Pancreas (tissue), 10 donors: ENCODE measurements at places on chromosomes 1 and 21. TPM values are rescaled to one million over a fixed set of nuclear protein-coding genes. Genes with fewer than 3 reads are reported as not detected.

The SAMD11 gene
- total RNA-seq, result 1.4 TPM

The TCHH gene
- total RNA-seq, result 0.06 TPM

The C8B gene
- total RNA-seq, result not detected

- H3K4me3 ChIP-seq, result no peak overlapping the region
- H3K4me1 ChIP-seq, result no peaks in the 10 kb centered on the region
- no peaks in the 10 kb centered on the region for H3K36me3 ChIP-seq
- no peak overlapping the region for H3K27ac ChIP-seq
- no peaks in the 10 kb centered on the region for H3K27me3 ChIP-seq
- no peak for DNase-seq
Measured at GRCh38 chr1:159879136-159879535, 16.7 kb upstream of the VSIG8 start.

DNA sequence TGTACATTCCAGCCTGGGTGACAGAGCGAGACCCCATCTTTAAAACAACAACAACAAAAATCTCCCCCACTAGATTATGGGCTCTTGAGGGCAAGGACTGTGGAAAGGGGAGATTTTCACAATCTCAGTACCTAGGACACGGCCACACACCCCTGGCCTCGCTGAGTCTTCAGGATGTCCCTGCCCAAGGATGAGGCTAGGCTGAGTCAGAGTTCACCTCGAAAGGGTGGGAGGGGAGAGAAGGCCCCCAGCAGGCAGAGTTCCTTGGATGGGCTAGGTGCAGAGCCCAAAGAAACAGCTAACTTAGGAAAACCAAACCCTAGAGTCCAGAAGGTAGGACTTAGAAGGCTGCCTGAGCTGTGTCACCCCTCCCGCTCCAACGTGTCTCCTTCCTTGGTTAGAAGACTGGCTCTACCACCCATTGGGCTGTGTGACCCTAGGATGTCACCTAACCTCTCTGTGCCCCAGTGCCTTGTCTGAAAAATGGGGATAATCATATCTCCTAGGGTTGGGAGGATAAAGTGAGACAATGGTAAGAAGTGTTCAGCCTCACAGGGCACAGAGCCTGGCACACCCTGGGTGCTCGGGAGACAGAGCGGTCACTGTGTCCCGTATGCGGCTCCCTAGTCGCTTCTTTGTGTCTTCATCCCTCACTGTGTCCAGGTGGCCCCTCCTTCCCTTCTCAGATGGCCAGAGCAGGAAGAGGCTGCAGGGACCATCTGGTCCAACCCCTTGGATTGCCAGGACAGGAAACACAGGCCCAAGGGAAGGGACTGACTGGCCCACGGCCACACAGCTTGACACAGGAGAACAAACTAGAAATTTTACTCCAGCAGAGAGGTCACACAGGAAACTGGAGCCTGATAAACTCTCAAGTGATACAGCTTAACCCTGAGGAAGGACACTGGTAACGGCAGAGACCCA is 11.2 kb downstream of the TRIM62 start:
- H3K4me1 ChIP-seq, result no peaks in the 10 kb centered on the region
- H3K36me3 ChIP-seq, result no peaks in the 10 kb centered on the region
- no peak for DNase-seq

GRCh38 chr1:89710498-89711139 is 77.7 kb downstream of the LRRC8C start:
- H3K4me1 ChIP-seq, result no peaks in the 10 kb centered on the region
- no peak overlapping the region for H3K4me3 ChIP-seq
- DNase-seq, result no peak

GRCh38 chr1:175191659-175192058 is 917 bp downstream of the KIAA0040 start:
- H3K27ac ChIP-seq, result peak overlapping the region; percentile 96
- peaks cover 26% of the 10 kb centered on the region for H3K4me1 ChIP-seq
- peak overlapping the region; percentile 71 for H3K4me3 ChIP-seq
- no peaks in the 10 kb centered on the region for H3K27me3 ChIP-seq
- no peak for DNase-seq

DNA sequence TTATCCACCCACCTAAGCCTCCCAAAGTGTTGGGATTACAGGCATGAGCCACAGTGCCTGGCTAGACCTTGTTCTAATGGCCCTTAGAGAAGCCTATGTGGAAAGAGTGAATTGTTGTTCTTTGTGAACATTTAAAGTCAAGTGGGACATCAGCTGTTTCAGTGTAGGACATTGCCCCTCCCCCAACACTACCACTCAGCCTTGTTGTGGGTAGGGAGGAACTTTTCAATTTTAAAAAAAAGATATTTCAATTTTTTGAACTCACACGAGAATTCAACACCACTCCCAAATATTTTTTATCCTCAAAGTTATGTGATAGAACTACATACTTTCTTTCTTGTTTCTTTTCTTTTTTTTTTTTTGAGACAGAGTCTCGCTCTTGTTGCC is 36.7 kb upstream of the TMEM222 start:
- H3K4me3 ChIP-seq, result no peak overlapping the region
- DNase-seq, result no peak
- no peak overlapping the region for H3K27ac ChIP-seq
- no peaks in the 10 kb centered on the region for H3K4me1 ChIP-seq

- H3K36me3 ChIP-seq, result no peaks in the 10 kb centered on the region
- H3K4me1 ChIP-seq, result peaks cover 13% of the 10 kb centered on the region
- peak overlapping the region; percentile 90 for H3K27ac ChIP-seq
- H3K27me3 ChIP-seq, result no peaks in the 10 kb centered on the region
Measured at GRCh38 chr1:11273595-11274234, 717 bp downstream of the UBIAD1 start.

GRCh38 chr1:62092110-62092509 is 102.5 kb upstream of the L1TD1 start:
- no peaks in the 10 kb centered on the region for H3K4me1 ChIP-seq
- no peaks in the 10 kb centered on the region for H3K27me3 ChIP-seq
- H3K4me3 ChIP-seq, result no peak overlapping the region
- no peak overlapping the region for H3K27ac ChIP-seq
- H3K36me3 ChIP-seq, result no peaks in the 10 kb centered on the region

GRCh38 chr1:45141247-45142003 is 65.0 kb downstream of the ZSWIM5 start:
- H3K27ac ChIP-seq, result no peak overlapping the region
- H3K4me1 ChIP-seq, result peaks cover 6% of the 10 kb centered on the region
- DNase-seq, result no peak
- H3K36me3 ChIP-seq, result no peaks in the 10 kb centered on the region
- H3K27me3 ChIP-seq, result no peaks in the 10 kb centered on the region
- H3K4me3 ChIP-seq, result no peak overlapping the region

DNA sequence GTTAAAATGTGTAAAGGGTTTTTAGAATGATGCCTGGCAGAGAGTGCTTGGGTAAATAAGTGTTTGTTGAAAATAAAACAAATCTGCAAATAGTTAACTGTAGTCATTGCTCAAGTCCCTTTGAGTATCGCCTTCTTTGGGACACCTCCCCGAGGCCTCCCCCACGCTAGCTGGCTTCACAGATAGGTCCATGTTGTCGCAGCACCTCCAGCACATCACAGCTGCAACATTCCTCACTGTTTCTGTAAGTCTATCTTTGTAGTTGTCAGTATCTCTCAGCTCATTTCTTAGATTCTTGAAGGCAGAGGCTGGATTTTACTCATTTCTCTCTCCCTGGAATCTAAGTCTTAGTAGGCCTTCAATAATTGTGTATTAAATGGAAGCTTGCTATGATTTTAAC is 1.6 kb upstream of the STUM start:
- DNase-seq, result no peak
- H3K4me1 ChIP-seq, result peaks cover 22% of the 10 kb centered on the region
- H3K27ac ChIP-seq, result no peak overlapping the region
- no peaks in the 10 kb centered on the region for H3K27me3 ChIP-seq
- no peaks in the 10 kb centered on the region for H3K36me3 ChIP-seq
